ENCODE measurements at places on chromosomes 3 and 15. TPM values are rescaled to one million over a fixed set of nuclear protein-coding genes. Genes with fewer than 3 reads are reported as not detected.

The NTRK3 gene
- 0.10 TPM for polyA plus RNA-seq

The ZPLD1 gene
- polyA plus RNA-seq, result 0.05 TPM

The NOX5 gene
- 0.86 TPM for polyA plus RNA-seq

The USP50 gene
- polyA plus RNA-seq, result not detected

The SUSD5 gene
- polyA plus RNA-seq, result 2.5 TPM

The RPP14 gene
- 13.3 TPM for polyA plus RNA-seq

The SMAD6 gene
- polyA plus RNA-seq, result 3.8 TPM

The SLCO2A1 gene
- polyA plus RNA-seq, result 5.4 TPM

DNA sequence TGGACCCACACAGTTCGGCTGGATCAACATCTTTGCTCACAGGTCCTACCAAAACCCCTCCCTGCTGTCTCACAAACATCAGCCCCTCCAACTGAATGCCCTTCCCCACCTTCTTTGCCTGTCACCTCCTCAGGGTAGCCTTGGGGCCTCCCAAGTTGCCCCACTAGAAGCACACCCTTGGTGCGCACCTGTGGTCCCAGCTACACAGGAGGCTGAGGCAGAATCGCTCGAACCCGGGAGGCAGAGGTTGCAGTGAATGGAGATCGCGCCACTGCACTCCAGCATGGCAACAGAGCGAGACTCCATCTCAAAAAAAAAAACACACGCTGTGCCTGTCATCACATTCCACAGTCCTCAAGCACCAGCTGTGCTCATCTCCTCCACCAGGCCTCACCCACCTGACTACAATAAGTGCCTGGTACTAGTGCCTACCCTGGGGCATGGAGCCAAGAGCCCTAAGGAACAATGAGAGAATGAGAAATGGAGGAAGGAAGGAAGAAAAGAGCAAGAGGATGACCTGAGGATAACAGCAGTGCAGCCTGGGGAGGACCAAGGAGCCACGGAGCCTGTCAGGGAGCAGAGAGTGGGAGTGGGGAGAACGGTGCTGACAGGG, 26.0 kb downstream of the RPN1 start:
- DNase-seq, result no peak

- no peak for DNase-seq
Observed at GRCh38 chr3:26714485-26714884, 91.9 kb downstream of the LRRC3B start.

DNA sequence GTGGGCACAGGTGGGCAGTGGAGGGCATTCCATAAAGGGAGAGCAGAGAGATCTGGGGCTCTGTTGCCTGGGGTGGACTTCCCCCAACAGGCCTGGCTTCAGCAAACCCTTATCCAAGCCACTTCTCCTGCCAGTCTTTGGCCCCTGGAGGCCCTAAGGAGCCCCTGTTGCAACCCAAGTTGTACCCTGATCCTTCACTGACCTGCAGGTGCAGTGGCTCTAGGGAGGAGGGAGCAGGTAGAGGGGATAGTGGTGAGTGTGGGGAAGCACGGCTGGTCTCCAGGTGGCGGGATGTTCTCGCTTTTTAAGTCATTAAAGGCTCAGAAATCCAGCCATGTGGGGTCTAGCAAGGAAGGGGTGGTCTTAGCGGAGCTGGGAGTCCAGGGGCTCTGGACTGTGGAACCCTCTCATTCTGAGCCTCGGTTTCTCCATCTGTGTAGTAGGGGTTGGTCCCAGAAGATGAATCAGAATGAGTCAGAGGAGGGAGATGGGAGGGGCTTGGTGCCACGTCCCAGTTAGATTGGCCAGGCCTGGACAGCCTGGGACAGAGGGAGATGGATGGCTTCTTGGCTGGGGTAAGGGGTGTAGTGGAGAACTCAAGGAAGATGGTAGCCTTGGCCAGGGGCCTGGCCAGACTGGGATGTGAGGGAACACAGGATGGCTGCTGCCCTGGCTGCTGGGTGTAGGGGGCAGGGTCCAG, 2.6 kb downstream of the ZBTB47 start:
- DNase-seq, result no peak

DNA sequence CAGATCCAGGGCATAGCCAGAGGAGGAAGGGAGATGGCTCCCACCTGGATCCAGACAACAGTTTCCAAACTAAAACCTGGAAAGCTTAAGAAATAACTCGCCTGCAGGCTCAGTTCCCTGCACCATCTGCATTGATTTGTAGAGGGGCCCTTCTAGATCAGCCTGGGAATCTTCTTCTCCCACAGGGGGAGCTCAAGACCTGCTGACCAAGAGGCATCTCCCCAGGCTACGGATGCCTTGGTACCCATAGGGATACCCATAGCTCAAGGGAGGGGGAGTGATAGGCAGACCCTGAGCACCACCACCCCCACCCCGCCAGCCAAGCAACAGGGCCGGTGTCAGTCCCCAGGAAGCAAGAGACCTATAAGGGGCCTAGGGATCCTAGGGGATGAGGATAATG, 28.0 kb upstream of the DCLK3 start:
- DNase-seq, result no peak

DNA sequence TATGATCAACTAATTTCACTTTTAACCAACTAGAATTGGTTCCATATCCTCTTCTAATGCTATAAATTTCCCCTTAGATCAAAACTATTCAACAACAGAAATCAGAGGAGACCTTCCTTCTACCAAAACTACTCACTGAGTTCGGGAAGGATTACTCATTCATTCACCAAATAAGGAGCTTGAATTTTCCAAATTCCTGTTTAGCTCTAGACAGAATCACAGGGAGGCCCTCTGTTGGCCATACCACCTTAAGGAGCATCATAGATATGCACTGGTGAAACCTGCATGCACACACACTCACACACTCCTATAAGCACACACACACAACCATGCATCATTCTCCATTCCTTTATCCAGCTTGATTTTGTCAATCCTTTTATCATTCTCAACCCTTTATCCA, 49.0 kb downstream of the SUCLG2 start:
- DNase-seq, result peak; percentile 30

- peak; percentile 95 for DNase-seq
Observed at GRCh38 chr3:21390136-21390535, 360.9 kb downstream of the ZNF385D start.

- DNase-seq, result no peak
Observed at GRCh38 chr3:114234745-114235144, 2.6 kb downstream of the ZNF80 start.

GRCh38 chr3:182729903-182730674, 63.2 kb upstream of the ATP11B start:
- DNase-seq, result no peak

DNA sequence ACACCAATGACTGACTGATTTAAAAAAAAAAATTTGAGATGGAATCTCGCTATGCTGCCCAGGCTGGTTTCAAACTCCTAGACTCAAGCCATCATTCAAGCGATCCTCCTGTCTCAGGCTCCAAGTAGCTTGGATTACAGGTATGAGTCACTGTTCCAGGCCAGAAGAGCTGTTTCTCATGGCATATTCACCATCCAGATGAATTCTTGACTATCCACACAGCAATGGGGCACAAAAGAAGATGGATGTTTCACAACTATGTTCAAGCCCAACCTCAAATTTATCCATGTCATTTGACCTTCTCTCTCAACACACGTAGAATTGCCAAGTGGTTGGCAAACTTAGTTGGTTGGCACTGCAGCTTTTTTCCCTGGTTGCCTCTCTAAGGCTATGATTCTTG, 40.6 kb downstream of the PRICKLE2 start:
- no peak for DNase-seq

DNA sequence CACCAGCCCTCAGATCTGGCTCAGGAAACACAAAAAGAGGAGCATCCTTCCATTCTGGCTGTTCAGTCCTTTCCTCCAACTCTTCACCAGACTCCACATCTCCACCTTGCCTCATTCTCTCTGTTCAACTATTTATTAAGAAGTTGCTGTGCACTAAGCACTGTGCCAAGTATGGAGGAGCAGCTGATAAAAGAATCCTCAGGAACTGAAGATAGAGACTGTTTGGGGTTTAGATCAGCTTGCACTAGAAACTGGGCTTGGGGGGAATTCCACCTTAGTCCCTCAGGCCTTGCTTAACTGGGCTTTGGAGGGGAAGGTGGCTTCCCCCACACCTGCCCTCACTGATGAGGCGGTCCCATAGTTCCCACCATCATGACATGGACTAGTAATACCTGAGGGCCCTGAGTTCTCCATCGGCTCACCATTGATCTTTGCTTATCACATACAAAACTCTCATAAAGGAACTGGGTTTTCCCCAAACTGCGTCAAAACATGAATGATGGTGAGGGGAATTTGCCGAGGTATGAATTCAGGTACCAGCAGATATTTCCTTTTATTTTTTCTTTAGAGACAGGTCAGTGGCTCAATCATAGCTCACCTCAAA, 1.7 kb upstream of the CCR8 start:
- no peak for DNase-seq

GRCh38 chr15:96097661-96098060, 232.8 kb upstream of the NR2F2 start:
- no peak for DNase-seq

GRCh38 chr3:46318207-46318927, 35.5 kb upstream of the CCR2 start:
- DNase-seq, result no peak

GRCh38 chr3:71784914-71785531, at the start of gene PROK2:
PROK2 (minus strand) TSS chr3:71785148; CDS start chr3:71785052, 96 bp downstream.
- DNase-seq, result no peak

GRCh38 chr3:50318615-50319014, 3.9 kb downstream of the HYAL2 start:
- DNase-seq, result no peak

DNA sequence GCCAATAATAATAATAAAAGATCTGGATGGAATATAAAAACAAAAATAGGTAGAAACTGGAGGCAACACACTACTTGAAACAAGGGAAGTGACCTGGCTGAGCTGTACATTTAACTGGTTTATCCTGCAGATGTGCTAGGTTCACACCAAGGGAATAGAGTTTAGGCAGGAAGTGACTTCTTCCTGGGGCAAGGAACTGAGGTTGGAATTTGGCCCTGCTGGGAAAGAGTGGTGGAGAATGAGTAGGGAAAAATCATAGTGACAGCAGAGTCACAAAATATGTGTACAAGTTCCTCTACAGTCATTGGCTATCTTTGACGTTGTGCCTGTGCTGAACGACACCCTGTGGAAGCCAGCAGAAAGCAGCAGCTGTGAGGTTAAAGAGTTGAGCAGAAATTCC, 44.1 kb downstream of the ARHGAP11B start:
- no peak for DNase-seq

GRCh38 chr3:59685432-59685831, 635.6 kb upstream of the CFAP20DC start:
- no peak for DNase-seq

DNA sequence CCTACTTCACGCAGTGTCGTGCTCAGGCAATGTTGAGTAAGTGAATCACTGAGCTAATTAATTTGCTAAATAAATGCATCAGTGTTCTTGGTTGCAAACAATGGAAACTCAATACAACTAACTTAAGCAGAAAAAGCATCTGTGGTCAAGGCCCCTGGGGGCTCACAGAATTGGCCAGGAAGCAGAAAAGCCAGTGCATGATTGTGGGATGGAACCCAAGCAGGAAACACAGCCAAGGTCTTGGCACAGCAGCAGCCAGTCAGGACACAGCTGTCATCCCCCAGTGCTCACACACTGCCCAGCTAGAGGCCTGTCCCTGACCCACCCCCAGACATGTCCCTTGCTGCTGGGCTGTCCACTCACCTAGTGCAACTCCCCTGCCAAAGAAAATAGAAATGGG, 85.9 kb downstream of the AQP9 start:
- DNase-seq, result no peak

DNA sequence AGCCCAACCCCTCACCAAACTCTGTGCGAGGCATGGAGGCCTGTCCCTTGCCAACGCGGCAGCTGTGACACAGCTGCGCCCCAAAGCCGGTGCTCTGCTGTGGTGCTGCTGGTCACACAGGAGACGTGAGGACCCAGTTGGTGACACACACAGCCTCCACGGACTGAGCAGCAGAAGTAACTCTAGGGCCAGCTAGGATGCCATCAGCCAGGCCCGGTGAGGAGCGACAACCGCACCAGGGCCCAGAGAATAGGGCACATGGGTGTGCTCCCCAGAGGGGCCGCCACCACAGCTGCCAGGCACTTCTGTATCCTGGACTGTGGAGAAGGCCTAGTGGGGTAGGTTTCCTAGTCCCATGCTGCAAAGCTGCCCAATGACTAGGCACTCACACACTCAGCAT, 10.7 kb downstream of the ZXDC start:
- DNase-seq, result no peak

DNA sequence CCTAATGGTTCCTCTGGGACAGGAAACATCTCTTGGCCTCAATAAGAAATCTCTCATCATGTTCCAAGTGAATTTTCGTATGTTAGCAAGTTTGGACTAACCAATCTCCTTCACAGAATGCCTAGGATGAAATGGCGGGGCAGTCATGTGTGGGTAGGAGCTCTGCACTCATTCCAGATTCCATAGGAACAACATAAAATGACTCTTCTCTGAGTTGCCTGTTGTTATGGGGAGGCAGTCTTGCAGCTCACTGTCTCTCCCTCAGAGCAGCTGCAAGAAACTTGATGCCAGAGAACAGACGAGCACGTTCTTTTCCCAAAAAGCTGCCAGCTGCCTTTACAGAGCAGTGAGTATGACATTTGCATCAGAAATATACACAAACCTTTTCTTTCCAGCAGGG, 34.1 kb downstream of the SPATA12 start:
- DNase-seq, result no peak

- DNase-seq, result no peak
Observed at GRCh38 chr3:152841131-152841530, 6.2 kb downstream of the P2RY1 start.
